Peyer's patch (tissue), 4 donors: ENCODE measurements at places on chromosomes 7 and 10. TPM values are rescaled to one million over a fixed set of nuclear protein-coding genes. Genes with fewer than 3 reads are reported as not detected.

Gene PRPS1L1
- not detected for total RNA-seq

Gene BTBD16
- total RNA-seq, result not detected

DNA sequence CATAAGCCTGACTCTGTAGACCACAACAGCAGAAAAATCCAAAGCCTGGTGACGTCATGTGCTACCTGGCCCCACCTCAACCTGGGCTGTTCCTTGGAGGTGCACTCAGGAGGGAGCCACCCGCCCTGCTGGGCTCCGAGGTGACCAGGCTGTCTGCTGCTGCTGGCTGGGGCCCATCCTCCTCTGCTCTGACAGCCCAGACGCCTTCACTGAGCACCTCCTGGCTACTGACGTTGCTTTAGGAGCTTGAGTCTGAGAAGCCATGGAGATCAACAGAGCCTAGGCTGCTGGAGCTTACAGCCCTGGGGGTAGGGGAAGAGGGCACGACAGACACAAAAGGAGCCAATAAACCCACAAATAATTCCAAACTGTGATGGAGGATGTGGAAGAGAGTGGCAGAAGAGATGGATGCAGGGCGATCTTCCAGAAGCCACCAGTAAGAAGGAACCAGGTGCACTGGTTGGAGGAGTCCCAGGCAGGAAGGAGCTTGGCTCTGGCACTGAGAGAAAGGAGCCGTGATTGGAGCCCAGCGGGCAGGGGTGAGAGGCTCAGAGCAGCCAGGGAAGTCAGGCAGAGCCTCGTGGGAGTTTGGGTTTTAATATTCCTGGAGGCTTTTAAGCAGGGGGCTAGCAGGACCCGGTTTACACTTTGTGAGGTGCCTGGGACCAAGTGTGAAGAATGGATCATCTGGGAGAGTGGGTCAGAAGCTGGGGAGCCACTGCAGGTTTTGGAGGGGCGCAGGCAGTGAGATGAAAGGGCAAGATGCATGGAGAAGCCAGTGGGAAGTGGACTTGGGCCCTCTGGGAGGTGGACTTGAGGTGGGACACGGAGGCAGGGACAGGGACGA lies 1.7 kb upstream of the PTPRE start:
- peak; percentile 62 for DNase-seq

- DNase-seq, result no peak
Observed at GRCh38 chr10:89738551-89739209, 37.3 kb downstream of the KIF20B start.

DNA sequence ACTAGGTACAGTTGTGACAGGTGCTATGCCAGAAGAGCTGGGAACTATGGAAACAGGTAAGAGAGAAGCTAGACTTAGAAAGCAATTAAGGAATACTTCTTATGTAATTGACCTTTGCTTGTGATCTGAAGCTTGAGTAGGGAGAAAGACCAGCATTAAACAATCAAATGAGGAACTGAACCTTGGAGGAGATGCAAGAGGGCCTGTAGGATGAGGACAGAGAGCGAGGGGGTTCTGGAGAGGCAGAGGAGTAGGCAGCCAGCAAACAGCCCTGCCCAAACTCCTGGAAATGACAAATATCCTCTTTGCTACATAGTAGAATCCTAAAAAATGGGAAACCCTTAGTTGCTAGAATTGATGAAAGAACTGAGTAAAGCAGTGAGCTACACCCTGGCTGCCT lies 41.6 kb upstream of the FAM204A start:
- no peak for DNase-seq

- no peak for DNase-seq
Observed at GRCh38 chr10:57925045-57925444, 342.6 kb downstream of the IPMK start.

- no peak for DNase-seq
Observed at GRCh38 chr7:153509768-153510167, 542.4 kb upstream of the DPP6 start.

DNA sequence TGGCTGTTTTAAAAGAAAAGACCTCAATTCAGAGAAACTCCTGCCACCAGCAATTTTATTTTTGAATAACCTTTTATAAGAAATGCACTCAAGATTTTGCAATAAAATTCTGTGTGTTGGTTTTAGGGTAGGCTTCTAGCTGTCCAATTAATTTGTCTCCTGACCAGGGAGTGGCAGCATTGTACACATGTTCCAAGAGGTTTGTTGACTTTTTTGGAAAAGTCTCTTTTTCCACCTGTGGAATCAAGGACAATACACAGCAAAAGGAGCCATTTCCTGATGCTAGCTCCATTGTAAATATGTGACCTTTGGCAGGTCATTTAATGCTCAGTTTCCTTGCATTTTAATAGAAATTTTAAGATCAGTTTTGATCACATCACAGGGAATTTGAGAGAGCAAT lies 1.8 kb downstream of the GIMAP5 start:
- no peak for DNase-seq
